ENCODE measurements at places on chromosomes 2 and 18. TPM values are rescaled to one million over a fixed set of nuclear protein-coding genes. Genes with fewer than 3 reads are reported as not detected.

FNDC4 gene
- total RNA-seq: 7.3 TPM

DNA sequence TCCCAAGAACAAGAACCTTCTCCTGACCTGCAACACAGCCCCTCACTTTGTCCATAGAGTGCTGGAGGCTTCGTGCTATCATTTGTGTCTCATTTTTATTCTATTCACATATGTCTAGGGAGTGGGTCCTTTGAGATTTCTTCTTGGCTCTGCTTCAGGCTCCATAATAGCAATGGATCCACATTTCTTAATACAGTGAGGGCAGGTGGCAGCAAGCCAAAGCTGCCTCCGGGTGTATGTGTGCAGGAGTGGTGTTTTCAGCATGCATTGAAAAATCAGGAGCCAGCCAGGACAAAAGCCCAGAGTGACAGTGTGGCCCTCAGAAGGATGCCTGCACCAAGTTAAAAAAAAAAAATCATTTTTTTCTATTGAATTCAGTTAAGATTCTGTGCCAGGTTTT, 115.1 kb upstream of the PELI1 start:
- H3K27me3 ChIP-seq: peaks cover 5% of the 10 kb centered on the region
- DNase-seq: no peak
- H3K4me3 ChIP-seq: no peak overlapping the region
- H3K36me3 ChIP-seq: no peaks in the 10 kb centered on the region
- H3K27ac ChIP-seq: no peak overlapping the region

DNA sequence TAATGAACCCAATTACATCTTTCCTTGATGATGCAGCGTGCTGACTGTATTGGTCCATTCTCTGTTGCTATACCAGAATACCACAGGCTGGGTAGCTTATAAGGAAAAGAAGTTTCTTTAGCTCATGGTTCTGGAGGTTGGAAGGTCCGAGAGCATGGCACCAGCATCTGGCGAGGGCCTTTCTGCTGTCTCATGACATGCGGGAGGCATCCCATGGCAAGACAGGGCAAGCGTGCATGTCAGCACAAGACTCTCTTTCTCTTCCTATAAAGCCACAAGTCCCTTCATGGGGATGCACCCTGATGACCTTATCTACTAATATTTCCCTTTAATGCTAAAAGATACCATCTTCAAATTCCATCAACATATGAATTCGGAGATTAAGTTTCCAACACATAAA, 122.8 kb upstream of the FHL2 start:
- H3K4me1 ChIP-seq: peaks cover 2% of the 10 kb centered on the region
- no peak overlapping the region for H3K27ac ChIP-seq
- no peak overlapping the region for H3K4me3 ChIP-seq
- DNase-seq: no peak
- no peaks in the 10 kb centered on the region for H3K36me3 ChIP-seq
- H3K27me3 ChIP-seq: peaks cover 10% of the 10 kb centered on the region

DNA sequence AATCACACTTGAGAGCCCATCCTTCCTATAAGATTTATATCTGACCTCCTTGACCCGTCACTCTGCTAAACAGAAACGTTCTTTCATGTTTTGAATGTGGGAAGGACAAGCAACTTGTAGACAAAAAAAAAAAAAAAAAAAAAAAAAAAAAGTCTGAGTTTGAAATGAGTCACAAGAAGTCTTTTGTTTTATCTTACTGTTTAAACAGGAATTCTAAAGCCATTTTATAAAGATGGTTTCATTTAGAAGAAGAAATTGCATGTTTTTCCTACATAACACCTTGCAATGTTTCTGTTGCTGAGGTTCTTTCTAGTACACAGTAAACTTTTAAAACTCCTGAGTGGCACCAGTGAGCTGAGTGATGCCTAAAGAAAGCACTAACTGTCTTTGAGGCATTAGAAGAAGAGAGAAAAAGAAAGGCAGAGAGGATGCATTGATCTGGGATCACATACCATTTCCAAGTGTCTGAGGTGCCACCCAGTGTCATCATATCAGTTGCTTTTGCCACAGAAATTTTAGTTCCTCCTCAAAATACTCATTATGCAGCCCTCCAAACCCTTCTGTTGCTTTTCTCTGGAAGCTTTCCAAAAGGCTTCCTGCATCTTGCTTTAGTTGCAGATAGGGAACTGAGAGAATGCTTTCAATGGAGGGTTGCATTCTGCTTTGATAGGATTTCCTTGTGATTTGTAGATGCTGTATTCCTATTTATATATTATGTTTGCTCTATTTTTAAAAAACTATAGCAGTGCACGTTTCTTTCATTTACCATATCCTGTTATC, 69.1 kb downstream of the ACVR2A start:
- no peak overlapping the region for H3K4me3 ChIP-seq
- H3K27me3 ChIP-seq: no peaks in the 10 kb centered on the region
- no peak overlapping the region for H3K27ac ChIP-seq
- peak; percentile 4 for DNase-seq

GRCh38 chr18:158128-159036, at the start of gene USP14:
Gene USP14, plus strand, starts transcription at chr18:158557. Its CDS starts 142 bp downstream, at chr18:158699.
- H3K27me3 ChIP-seq: no peaks in the 10 kb centered on the region
- peak; percentile 96 for DNase-seq
- peaks cover 2% of the 10 kb centered on the region for H3K36me3 ChIP-seq

- DNase-seq: peak; percentile 6
- no peaks in the 10 kb centered on the region for H3K27me3 ChIP-seq
- H3K36me3 ChIP-seq: peaks cover 23% of the 10 kb centered on the region
- H3K27ac ChIP-seq: no peak overlapping the region
- peaks cover 4% of the 10 kb centered on the region for H3K4me1 ChIP-seq
- H3K4me3 ChIP-seq: no peak overlapping the region
Measured at GRCh38 chr18:26052505-26052904, 37.9 kb downstream of the SS18 start.

DNA sequence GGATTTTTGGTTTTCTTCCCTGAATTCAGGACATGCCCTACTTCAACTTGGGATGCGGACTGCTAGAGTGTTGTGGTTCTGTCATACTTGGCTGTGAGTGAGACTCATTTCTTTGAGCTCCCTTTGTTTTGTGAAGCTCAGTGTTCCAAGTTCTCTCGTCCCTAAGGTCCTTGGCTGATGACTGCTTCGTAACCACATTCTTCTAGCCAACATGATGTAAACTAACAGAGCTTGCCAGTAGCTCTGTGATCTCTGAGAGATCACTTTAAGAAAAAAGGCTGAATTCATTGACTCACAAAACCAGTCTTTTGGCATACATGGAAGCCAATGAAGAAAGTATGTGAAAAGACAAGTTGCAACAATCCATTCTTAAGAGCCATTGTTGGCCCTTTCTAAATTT, 96.9 kb upstream of the MSTN start:
- no peak overlapping the region for H3K27ac ChIP-seq
- no peak overlapping the region for H3K4me3 ChIP-seq
- no peaks in the 10 kb centered on the region for H3K36me3 ChIP-seq
- H3K27me3 ChIP-seq: no peaks in the 10 kb centered on the region
- DNase-seq: peak; percentile 58
- no peaks in the 10 kb centered on the region for H3K4me1 ChIP-seq
